ENCODE measurements at places on chromosomes 16 and 17. TPM values are rescaled to one million over a fixed set of nuclear protein-coding genes. Genes with fewer than 3 reads are reported as not detected.

GRCh38 chr16:11405331-11406176, 60.3 kb downstream of the RMI2 start:
- DNase-seq = no peak

DNA sequence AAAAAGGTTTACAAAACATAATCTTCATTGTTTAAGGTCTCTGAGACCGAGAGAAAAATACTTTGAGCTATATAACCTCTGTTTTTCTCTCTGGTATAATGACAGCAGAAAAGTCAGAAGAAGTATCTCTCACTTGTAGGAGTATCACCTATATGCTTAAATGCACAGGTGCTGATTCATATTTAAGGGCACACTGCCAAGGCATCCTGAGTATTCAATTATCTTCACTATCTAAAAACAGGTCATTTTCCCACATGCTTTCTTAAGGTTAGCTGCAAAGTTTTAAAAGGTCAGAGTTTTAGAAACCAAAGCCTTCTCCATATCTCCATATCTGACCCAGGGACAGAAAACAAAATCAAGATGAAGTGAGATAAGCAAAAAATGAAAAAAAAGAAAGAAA, 99.3 kb upstream of the C17orf78 start:
- DNase-seq = no peak

Gene HNF1B
- polyA plus RNA-seq = 29.2 TPM

Gene ZNF597
- 0.81 TPM for polyA plus RNA-seq

Gene ARRB2
- 131 TPM for polyA plus RNA-seq
